ENCODE measurements at places on chromosomes 6 and 20. TPM values are rescaled to one million over a fixed set of nuclear protein-coding genes. Genes with fewer than 3 reads are reported as not detected.

GRM1 gene
- polyA plus RNA-seq: 0.27 TPM

DNA sequence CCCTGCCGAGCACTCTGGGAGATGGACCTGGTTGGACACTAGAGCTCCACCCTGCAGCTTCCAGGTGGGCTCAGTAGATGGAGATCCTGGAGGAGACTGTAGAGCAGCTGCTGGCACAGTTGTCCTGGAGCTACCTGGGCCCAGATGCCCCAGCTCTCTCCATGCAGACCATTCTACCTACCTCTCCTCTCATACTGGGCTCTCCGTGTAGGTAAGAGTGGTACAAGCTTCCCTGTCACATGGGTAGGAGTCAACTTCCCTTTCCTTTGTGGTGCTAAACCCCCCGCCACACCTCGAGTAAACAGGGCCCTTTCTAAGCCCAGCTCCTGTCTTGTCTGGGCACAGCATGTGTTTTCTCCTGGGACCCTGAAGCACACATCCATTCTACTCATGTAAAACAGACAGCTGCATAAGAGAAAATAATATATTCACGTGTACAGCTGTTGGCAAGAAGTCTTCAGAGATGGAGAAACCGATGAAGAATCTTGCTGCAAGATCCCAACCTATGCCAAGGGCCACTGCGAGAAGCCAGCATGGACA, 108.1 kb upstream of the DUSP22 start:
- no peak for DNase-seq

FABP7 gene
- polyA plus RNA-seq: 0.21 TPM

POPDC3 gene
- 0.39 TPM for polyA plus RNA-seq

GRCh38 chr6:153047386-153047785, 44.9 kb upstream of the MTRF1L start:
- no peak for DNase-seq

DZANK1 gene
- polyA plus RNA-seq: 7.2 TPM

FOXQ1 gene
- 12.1 TPM for polyA plus RNA-seq

ZNF512B gene
- polyA plus RNA-seq: 26.5 TPM

GRCh38 chr6:108732091-108732870, 115.9 kb upstream of the ARMC2 start:
- DNase-seq: no peak

DDR1 gene
- polyA plus RNA-seq: 169 TPM

CDH22 gene
- 0.12 TPM for polyA plus RNA-seq

Measured in right renal pelvis (tissue), 4 donors.